ENCODE measurements at places on chromosomes 3 and 15.

GRCh38 chr3:117161816-117162215 is 452.2 kb downstream of the TUSC7 start:
- DNase-seq = no peak

DNA sequence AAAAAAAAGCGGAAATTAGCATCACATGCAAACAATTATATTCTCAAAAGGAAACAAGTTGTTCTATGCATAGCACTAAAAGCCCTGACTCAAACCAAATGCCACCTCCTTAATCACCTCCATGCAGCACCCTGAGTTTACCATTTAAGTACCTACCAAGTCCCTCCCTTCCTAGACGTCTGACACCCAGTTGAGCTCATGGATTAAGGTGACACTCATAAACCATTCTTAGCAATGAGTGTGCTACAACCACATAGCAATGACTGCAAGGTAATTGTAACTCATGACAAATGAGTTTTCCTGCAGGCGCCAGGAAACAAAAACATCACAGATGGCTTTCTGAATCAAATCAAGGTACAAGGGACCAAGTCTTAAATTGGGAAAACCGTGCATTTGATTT is 32.0 kb downstream of the WWTR1 start:
- DNase-seq = no peak

- DNase-seq = no peak
Measured at GRCh38 chr15:51288143-51289065, 50.0 kb downstream of the CYP19A1 start.

DNA sequence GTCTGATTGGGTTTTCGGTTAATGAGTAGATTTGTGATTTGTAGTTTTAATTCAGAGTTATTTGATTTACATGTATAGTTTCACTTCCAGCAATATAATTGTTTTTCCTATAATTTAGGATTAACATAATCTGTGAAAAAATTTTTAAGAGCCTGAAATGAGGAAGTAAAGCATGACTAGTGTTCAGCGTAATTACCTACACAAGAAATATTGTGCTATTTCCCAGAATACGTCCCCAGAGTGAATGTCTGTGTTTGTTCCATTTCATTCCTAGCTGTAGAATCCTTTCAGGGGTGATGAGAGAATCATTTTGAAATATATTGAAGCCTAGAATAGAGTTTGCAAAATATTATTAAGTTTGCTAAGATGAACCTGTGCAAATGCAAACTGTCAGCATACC is 247.1 kb downstream of the BBX start:
- DNase-seq = no peak

DNA sequence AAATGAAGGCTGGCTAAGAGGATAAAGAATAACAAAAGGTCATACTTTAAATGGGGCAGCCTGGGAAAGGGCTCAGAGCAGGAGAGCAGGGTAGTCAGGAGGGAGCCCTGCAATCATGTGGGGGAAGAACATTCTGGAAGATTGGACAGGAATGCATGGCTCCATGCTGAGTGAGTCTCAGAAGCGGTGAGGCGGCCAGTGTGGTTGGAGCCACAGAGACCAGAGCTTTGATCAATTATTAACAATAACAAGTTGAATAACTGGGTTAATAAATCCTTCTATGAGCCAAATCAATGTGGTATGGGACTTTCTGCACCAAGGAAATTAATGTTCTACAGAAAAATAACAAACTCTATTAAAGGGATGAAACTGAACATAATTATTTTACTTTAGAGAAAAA is 57.9 kb upstream of the DCUN1D1 start:
- DNase-seq = no peak

- no peak for DNase-seq
Measured at GRCh38 chr3:111473550-111473949, 68.4 kb upstream of the CD96 start.

DNA sequence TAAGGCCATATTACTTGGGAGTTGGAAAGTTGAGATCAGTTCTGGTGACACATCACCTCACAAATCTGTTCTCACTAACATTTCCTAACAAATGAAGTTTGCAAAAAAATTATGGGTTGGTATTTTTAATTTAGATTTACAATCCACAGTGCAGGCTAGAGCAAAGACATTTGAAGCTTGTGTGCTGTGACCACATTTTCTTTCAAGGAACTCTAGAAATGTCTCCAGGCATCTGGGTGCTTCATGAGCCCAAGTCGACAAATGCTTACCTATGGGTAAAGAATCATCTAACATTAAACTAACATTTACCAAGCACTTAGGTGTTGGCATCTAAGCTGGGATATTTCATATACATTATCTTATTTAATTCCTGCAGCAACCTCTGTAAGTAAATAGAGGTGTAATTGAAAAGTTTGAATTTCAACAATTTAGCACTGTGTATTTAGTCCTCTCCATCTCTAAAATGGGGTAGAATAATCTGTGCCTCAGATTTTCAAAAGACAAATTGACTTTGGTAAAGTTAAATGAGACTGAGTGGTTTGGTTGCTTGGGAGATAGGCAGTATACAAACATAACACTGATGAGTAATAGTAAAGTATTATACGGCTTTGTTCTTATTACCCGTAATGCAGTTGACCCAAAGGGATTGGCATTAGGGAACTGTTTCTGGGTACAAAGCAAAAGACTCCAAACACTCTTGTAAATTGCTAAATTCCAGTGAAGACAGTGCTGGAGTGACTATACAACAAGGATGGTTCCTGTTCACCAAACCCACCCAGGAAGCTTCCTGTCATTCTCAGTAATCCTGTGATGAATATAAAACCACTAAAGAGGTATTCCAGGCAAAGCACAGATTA is 162.5 kb downstream of the TPRG1 start:
- no peak for DNase-seq

DNA sequence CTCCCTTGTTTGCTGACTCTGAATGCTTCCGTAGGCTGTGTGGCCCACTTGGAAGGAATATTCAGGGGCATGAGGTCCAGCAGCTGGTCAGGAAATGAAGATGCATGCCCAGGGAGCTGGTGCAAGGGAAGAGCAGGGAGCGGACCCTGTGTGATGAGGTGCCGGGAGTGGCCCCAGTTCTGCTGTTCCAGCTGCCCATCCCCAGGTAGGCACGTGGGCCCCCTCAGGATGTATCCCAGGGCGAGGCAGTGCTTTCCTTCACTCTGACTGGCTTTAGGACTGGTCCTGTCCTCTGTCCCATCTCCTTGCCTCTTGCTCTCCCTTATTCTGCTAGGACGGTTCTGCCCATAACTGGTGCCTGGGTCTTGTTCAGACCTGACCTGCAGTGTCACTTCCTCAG is 1.1 kb upstream of the FAM3D start:
- DNase-seq = no peak

- DNase-seq = no peak
Measured at GRCh38 chr3:194440756-194441155, 41.7 kb upstream of the GP5 start.

DNA sequence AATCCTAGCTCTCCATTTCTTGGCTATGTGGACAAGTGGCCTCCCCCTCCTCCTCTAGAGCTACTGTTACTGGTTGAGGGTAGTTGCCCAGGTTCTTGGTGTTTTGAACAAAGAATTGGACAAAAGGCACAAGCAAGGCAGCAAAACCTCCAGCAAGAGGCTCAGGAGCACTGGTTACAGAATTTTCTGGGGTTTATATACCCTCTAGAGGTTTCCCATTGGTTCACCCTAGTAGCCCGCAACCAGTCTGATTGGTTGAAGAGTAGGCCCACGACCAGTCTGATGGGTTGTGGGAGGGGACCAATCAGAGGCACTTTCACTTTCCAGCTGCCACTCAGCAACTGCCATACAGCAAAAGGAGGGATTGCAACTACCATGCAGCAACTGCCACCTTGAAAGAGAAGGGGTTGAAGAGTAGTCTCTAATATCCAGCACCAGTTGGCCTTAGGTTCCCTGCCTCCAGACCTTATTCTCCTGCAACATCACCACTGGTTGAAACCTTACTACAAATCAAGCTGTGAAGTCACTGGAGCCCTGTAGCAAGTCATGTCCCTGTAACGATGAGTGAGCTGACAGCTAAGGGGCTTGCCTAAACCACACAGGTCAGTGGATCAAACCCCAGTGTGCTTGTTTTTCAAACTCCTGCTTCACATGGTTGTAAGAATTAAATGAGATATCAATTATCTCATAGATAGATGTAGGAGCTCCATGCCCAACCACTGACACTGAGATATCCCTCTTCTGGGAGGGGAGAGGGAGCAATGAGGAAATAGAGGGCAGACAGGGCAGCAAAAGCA is 2.9 kb upstream of the C15orf39 start:
- DNase-seq = no peak

DNA sequence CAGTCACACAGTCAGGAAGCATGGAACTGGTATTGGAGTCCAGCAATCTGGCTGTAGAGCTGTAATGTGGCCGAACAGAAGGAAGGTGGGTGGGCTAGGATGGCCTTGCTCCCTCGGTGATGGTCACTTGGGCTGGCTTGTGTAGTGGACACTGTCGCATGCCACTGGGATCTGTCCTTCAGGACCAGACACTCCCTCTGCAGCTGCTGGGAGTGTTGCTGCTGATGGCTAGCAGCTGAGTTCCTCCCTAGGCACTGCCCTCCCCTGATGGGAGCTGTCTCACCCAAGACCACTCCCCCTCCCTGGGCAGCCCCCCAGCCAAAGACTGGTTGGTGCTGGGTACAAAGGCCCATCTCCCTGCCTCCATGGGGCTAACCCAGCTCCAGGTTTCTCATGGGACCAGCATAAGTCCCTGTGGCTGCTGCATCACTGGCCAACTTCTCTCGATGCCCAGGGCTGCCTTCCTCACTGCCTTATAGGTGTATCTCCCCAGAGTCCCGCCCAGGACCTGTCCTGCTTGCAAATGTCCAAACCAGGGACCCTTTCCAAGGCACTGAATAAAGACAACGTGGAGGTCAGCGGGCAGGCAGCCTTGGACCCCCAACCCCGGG is 48.4 kb downstream of the WNT7A start:
- no peak for DNase-seq

DNA sequence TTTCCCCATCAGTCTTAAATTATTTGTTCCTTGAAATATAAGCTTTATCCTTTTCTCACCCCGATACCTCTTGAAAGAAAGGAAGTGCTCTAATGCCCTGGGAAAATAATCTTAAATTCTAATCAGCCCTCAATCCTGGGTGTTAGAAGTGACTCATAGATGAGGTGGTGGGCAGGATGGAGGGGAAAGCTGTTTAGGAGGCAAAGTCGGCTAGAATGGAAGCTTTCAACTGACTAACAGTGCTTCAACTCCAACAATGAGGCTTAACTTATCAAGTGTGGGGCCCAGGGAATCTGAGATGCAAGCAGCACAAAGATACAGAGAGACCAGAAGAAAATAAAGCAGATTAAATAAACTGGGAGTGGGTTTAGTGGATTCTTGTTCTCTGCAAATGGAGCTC is 175.8 kb downstream of the EPHB1 start:
- no peak for DNase-seq

GRCh38 chr15:65368302-65369211 is 9.2 kb downstream of the IGDCC3 start:
- no peak for DNase-seq

DNA sequence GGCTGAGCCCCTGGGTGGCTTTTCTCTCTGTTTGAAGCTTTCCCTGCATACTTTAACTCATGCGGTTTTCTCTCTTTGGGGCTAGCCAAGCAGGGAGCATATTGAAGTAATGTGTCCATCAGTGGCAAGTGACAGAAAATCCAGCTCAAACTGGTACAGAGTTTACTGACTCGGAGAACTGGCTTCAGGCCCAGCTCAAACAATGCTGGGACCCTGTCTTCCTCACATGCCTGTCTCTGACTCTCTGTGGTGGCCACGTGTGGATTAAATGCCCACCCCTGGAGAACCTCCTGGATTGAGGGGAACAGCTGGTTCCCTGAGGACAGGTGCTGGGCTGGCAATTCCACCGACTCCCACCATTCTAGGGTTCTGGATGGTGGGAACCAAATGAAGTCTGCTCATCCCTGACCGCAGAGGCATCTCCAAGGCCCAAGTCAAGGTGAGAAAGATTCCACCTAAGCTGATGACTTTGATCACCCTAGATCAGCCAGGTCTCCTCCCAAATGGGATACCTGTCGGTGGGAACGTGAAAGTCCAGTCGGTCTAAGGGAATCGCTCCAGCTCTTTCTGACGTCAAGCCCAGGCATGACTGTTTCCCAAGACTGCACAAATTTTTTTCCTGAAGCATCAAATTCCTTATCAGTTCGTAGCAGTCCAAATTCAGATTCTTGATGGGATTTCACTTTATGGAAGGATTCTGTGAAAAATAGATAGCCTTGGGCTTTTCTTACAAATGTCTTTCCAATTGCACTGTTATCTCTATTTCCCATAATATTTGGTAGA is 16.3 kb upstream of the HDAC11 start:
- DNase-seq = no peak

DNA sequence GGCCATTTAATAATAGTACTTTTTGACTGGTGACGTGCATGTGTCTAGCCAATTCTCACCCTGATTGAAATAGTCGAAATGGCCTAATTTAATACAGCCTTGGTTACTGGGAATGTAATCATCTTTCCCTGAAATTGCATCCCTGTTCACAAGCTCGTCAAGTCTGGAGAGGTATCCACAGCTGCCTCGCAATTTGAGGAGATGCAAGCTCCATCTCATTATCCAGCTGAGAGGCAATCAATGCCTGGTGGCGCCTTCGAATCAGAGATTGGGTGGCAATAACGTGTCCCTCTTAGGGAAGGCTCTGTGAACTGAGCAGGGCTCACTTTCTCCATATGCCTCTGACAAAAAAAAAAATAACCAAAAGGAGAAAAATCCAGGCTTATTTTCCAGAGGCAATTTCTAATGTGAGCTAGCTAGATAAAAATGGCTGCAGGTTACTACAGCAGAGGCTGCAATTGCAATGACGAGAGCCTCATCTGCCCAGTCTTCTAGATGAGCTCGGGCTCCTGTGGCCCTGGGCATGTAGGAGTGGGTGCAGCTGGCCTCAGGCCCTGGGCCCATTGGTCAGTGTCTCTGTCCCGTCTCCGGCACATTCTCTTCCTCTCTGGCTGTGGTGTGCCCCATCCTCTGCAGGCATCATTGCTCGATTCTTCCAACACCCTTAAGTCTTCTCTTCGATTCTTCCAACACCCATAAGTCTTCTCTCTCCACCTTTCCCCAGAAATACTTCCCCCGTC is 487.5 kb downstream of the GABRG3 start:
- no peak for DNase-seq

GRCh38 chr3:4976109-4976508 is 3.1 kb upstream of the BHLHE40 start:
- no peak for DNase-seq

DNA sequence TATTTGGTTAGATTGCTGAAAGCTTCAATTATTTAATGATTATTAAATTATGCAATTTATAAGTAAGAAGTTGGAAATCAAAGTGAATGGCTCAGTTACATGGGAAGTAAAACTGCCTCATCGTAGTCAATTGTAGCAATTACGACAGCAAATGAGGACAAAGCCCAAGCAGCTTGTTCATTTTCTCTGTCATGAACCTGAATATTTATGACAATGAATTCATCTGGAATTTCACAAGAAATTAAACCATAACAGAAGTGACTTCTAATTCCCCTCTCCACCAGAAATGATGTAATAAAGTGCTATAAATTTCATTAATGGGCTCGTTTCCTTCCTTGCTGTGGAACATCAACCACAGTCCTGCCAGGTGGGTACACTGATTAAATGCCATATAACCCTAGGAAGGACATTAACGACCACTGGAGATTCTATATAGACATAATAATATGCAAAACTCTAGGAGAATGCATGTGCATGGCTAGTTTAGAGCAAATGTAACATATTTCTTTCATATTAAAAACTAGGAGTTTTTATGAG is 273.8 kb upstream of the DCBLD2 start:
- no peak for DNase-seq
